ENCODE measurements at places on chromosomes 3 and 15.

- DNase-seq: no peak
These were observed 82.6 kb downstream of the CBLB start for GRCh38 chr3:105786241-105786640.

DNA sequence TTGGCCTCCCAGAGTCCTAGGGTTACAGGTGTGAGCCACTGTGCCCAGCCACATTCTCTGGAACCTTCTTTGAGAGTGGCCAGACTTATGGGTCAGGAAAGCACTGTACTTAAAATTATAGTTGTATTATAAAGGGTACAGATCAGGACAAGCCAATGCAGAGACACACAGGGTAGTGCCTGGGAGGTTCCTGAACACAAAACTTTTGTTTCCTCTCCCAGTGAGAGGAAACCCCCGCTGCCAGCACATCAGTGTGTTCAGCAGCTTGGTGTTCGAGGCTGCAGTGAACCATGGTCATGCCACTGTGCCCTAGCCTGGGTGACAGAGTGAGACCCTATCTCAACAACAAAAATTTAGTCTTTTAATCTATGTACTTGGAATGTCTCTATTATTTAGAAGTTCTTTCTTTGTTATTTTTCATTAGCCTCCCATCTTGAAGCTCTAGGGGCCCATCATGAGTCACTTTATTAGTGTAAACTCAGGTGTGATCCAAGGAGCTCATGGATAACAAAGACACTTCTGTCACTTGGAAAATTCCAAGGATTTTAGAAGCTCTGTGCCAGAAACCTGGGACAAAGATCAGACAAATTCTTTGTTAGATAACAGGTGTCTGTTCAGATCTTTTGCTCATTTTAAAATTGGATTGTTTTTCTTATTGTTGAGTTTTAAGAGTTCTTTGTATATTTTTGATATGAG, 7.8 kb downstream of the BLOC1S6 start:
- no peak for DNase-seq

GRCh38 chr15:69474291-69474690, 21.7 kb downstream of the RPLP1 start:
- DNase-seq: no peak

- DNase-seq: no peak
These were observed 26.0 kb downstream of the SORD start for GRCh38 chr15:45048794-45049631.

GRCh38 chr3:51953445-51953844, 1.7 kb upstream of the GPR62 start:
- DNase-seq: no peak
